ENCODE measurements at places on chromosomes 2 and 18.

- DNase-seq = peak; percentile 54
These were observed 1.2 kb downstream of the SERPINB5 start for GRCh38 chr18:63477968-63478367.

GRCh38 chr2:119440501-119440870 is 8.8 kb downstream of the TMEM37 start:
- DNase-seq = no peak

DNA sequence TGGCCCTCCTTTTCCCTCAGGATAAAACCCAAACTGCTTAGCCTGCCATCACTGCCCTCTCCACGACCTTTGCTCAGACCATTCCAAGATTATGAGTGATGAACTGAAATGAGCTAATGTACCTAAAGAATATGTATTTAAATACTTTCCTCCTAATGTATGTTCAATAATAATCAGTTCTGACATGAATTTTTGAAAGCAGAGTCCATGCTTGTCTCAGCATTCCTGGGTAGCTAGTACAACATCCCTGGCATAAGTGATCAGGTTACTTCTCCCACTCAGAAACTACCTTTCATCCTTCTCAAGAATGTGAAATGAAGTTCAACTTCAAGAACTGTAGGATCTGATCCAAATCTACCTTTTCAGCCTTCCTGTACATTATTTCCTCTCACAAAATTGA is 103.6 kb downstream of the UNC80 start:
- DNase-seq = peak; percentile 74

DNA sequence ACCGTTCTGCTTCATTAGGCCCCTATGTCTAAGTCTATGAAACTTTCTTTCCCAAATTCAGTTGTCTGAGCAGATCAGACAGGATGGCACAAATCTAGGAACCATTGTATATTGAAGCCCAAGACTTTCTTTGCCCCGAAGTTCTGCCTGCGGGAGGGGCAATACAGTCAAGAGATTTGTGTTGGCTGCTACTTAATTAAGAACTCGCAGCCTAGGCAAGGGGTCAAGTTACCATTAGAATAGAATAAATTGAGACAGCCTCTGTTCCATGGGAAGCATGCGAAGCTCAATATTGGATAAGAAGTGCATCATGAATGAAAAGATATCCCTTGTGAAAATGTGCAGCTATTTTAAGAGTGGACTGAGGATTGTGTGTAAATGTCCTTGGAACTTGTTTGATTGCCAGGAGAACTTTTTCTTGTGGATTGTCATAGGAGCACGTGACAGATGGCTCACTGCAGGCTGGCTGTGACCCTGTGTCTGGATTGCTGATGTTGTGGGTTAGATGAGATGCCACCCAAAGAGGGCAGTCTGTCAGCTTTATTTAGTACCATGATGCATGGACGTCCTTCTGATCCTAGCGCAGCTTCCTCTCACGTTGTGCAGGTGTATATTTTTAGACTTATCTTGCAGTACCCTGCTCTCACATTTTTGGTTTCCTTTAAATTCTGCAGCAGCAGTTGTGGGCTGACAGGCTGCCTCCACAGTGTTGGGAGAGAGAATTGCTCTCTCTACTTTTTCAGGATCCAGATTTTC is 30.9 kb downstream of the HAUS1 start:
- DNase-seq = no peak

- peak; percentile 50 for DNase-seq
These were observed 514 bp downstream of the BCL2L11 start for GRCh38 chr2:111121028-111121827.

- no peak for DNase-seq
These were observed 16.9 kb downstream of the HS1BP3 start for GRCh38 chr2:20633794-20634506.

- no peak for DNase-seq
These were observed 64.7 kb upstream of the SERTAD2 start for GRCh38 chr2:64718250-64718885.

- DNase-seq = no peak
These were observed 17.3 kb upstream of the FHL2 start for GRCh38 chr2:105416156-105416555.

GRCh38 chr2:207266648-207267047 is 100.9 kb upstream of the KLF7 start:
- DNase-seq = no peak

- DNase-seq = no peak
These were observed 37.7 kb downstream of the SERTAD2 start for GRCh38 chr2:64615844-64616536.

GRCh38 chr2:190941571-190941970 is 61.0 kb downstream of the GLS start:
- no peak for DNase-seq
